Activated naive CD8-positive, alpha-beta T cell treated with anti-CD3 and anti-CD28 coated beads for 36 hours (primary cell): ENCODE measurements at places on chromosomes 2 and 18. TPM values are rescaled to one million over a fixed set of nuclear protein-coding genes. Genes with fewer than 3 reads are reported as not detected.

- DNase-seq = no peak
These were observed 8.4 kb downstream of the FHL2 start for GRCh38 chr2:105390454-105390853.

- no peak for DNase-seq
These were observed 103.1 kb downstream of the MCFD2 start for GRCh38 chr2:46812361-46813019.

- DNase-seq = no peak
These were observed 62.8 kb upstream of the SLC39A10 start for GRCh38 chr2:195594248-195594647.

DNA sequence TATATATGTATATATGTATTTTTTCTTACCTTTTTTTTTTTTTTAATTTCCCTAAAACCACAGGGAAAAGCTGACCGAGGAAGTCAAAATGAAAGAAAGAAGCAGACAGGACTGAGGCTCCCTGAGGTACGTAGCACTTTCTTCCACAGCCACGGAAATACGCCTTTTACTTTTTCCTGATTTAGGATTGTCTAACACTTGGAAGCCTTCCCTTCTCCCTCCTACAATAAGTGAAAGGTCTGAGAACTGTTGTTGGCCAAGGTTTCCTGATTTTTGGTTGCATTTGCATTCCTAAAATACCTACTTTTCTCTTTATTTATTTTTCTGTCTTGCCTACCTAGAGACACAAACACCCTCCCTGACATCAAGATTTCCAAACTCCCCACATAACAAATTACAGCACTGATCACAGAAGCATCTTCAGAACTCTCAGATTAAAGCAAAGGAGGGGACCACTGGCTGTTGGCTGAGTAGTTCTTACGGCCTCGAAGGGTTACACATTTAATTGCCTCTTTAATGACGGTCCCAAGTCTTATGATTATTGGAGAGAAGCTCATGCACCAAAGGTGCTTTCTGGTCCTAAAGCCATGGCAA lies 778.5 kb upstream of the FANCL start:
- DNase-seq = no peak

DNA sequence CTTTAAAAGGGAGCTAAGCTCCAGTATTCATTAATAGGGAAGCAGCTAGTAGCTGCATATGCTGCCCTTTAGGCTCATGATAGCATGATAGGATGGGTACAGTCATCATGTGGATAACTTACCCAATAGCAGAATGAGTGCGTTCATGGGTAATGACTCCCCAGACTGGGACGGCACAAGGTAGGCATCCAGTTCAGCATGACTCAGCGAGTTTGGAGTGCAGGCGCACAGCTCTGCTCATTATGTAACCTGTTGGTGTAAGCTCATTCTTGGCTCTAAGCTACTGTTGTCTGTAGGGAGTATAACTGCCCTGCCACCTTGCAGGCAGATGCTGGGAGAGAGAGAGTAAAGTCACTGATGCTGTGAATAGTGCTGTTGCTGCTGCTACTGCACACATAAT lies 209.2 kb upstream of the SYT4 start:
- no peak for DNase-seq

DNA sequence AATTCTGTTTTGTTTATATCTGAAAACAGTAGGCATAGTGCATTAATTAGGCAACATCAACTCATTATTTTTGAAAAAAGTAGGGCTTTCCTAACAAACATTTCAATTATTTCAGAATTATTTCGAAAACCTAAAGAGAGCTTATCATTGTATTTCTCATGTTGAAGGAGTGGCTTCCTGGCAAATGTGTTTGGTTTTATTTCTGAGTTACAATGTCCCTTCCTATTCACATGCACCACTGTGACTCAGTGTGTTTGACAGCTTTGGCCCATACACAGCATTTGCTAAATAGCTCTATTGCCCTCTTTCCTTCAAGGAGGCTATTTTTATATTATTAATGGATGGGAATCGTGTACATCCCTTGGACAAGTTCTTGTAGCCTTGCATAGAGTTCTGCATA lies 205.9 kb downstream of the PTGR3 start:
- no peak for DNase-seq

GRCh38 chr2:197369228-197369932 lies 58.8 kb upstream of the ANKRD44 start:
- no peak for DNase-seq

MLPH gene
- total RNA-seq = not detected

LRP1B gene
- not detected for total RNA-seq

ALLC gene
- not detected for total RNA-seq
